Stimulated activated CD4-positive, alpha-beta T cell treated with anti-CD3 and anti-CD28 coated beads, Interleukin-12 subunit alpha, Interleukin-12 subunit beta, amount 100 ng/mL, for 24 hours (primary cell): ENCODE measurements at places on chromosomes 2 and 18.

DNA sequence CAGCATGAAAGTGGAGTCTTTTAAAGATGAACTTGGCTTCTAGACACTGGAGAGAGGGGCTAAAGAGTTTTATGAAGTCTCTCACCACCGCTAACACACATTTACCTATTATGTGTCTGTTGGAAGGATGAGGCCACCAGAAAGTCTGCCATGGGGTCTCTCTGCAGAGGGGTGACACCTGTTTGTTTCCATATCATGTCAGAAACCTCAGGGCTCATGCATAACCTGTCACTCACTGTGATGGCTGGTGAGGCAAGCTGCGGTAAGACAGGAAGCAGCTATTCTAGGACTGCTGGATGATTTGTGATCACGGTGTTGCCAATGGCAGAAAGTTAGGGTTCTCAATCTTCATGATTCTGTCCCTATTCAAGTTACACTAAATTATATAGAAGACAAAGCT is 60.8 kb upstream of the DNMT3A start:
- DNase-seq, result no peak

- no peak for DNase-seq
These were observed 19.3 kb upstream of the SLC4A10 start for GRCh38 chr2:161604901-161605300.

GRCh38 chr2:36360063-36360462 is 4.5 kb downstream of the CRIM1 start:
- no peak for DNase-seq

DNA sequence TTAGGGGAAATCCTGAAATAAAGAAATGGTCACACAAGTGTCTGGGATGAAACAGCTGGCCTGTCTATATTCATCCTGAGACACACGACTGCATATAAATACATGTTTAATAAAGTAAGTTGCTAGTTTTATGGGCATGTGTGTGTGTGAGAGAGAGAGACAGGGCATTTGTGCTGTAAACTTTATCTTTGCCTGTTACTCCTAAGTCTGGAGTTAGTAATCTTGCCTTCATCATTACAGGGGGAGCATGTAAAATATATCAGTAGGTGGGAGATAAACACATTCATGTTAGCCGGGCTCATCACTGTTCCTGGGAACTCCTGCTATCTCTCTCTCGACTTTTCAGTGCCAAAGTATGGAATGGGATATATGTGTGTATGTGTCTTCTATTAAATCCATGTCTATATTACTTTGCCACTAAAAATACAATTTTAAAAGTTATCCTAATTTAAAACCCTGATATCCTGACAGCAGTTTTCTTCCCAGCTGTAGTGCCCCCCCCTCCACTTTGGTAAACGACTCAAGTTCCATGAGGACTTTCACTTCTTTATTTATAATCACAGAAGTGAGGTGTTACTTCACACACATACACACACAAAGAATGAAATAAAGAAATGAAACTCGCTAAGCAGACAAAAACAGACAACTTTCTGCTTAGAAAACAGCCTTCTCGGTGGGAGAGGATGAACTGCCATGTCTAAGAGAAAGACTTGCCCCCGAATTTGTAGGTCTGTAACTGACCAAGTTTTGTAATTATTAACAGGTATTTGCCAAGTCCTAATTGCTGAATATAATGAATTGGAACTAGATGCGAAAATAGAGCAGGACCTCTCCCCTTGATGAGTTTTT is 947 bp downstream of the ZEB2 start:
- no peak for DNase-seq

DNA sequence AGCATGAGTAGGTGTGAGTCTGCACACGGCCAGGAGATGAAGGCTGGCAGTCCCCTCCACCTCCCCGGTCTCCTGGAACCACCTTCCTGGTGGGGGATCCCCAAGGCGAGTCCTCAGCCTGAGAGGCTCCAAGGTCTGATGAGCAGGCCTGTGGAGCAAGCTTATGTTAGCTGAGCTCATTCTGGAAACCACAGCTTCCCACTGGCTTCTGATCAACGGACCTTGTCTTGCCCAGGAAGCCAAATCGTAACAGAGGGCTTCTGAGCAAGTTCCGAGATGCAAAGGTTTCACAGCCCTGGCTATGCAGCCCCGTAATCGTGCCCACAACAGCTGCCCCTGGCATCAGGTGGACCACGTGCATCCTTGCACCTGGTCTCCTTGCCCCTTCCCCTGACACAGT is 28.8 kb upstream of the GPR55 start:
- no peak for DNase-seq

GRCh38 chr18:6266212-6266611 is 148.5 kb downstream of the L3MBTL4 start:
- DNase-seq, result no peak

- DNase-seq, result no peak
These were observed 5.1 kb upstream of the TTR start for GRCh38 chr18:31586616-31587015.

DNA sequence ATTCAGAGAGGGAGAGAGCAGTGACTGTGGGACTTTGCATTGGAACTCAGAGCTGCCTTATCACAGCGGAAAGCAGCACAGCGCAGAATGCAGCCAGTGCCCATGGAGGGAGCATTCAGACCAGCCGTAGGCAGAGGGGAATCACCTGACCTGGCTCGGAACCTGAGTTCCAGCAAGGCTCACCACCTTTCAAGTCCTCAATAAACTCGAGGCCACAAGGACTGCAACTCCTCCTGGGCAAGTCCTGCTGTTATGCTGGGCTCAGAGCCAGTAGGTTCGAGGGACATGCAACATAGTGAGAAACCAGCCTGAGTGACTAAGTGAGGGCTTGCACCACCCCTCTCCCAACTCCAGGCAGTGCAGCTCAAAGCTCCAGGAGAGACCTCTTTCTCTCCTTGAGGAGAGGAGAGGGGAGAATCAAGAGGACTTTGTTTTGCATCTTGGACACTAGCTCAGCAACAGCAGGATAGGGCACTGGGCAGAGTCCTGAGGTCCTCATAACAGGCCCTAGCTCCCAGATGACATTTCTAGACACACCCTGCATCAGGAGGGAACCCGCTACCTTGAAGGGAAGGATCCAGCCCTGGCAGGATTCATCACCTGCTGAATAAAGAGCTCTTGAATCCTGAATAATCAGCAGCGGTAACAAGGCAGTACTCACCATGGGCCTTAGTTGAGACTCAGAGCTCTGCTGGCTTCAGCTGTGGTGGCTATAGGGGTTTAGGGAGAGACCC is 136.8 kb upstream of the OTOS start:
- no peak for DNase-seq

- no peak for DNase-seq
These were observed 78.3 kb upstream of the MBOAT2 start for GRCh38 chr2:9081750-9082149.

GRCh38 chr2:134861173-134861572 is 22.8 kb downstream of the ACMSD start:
- no peak for DNase-seq

- DNase-seq, result no peak
These were observed 1507.2 kb upstream of the PIK3C3 start for GRCh38 chr18:40447820-40448219.

DNA sequence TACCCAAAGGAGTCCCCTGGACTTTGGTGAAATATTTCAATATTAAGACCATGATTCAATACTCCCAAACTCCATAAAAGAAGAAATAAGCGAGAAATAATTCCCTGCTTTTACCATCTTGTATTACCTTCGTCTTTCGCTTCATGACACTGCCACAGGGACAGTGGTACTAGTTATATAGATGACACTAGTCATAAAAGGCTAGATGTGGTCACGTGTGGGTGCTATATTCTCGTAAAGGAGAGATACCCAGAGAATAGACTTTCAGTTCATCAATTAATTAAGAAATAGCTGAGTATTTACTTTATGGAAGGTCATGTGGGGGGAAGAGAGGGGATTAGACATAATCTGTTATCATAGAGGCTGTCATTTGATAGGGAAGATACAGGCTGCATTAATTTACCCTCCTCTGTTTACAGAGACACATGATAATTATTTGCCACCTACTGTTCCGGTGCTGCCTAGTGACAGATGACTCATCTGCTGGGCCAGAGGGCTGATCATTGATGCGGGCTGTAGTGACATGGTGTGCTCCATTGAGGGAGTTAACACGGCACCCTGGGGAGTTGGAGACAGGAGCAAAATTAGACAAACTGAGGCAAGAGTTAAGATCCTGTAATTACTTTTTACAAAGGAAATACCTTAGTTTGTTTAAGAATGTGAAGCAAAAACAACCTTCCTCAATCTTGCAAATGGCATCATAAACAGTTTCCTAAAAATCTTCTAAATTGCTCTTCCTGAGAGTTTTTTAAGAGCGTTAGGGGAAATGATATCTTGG is 78.2 kb upstream of the ITGB6 start:
- DNase-seq, result no peak

DNA sequence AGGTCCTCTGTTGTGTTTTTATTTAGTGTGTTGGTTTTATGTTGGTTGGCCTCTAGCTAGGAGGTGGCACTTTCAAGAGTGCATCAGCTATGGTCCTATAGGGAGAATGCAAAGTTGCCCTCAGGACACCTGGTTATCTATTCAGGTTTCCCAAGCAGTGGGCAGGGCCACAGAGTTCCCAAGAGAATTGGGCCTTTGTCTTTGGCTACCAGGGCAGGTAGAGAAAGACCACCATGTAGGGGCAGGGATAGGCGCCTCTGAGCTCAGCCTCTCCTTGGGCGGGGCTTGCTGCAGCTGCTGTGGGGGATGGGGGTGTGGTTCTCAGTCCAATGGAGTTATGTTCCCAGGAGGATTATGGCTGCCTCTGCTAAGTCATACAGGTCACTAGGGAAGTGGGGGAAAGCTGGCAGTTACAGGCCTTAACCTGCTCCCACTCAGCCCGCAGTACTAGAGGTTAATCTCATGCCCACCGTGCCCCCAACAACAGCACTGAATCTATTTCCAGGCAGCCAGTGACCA is 26.0 kb downstream of the ABCB11 start:
- no peak for DNase-seq

DNA sequence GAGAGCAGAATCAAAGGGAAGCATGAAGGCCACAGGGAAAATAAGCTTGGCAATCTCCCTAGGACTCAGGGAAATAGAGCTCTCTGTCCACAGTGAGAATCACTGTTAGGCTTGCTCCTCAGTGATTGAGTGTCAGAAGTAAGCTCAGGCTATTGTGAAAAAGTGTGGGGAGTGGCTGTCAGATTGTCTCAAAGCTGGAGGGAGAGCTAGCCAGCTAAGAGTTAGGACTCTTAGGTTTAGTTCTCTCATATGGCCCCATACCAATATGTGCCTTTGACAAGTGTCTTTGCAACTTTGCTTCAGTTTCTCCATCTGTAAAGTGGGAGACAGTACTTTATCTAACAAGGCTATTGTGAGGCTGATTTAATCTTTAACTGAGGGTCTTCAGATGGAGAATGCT is 17.2 kb downstream of the EIF4E2 start:
- no peak for DNase-seq

DNA sequence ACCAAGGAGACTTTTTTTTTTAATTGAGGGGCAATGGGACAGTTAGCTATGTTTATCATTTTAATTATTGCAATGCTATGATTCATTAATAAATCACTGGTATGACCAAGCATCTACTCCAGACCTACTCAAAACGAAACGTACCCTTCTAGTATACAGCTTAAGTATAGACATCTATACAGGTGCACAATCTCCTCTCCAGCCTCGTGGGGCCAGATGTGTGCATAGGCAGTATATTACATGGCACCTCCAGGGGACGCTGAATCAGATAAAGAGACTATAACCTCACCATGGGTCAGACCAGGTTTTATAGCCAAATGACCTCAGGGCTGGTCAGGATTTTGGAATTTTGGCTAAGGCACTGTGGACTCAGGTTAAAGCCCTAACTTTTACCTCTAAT is 86.6 kb downstream of the SS18 start:
- no peak for DNase-seq

GRCh38 chr2:160381425-160381951 is 112.1 kb downstream of the RBMS1 start:
- DNase-seq, result no peak

- DNase-seq, result no peak
These were observed 554.4 kb upstream of the LRRTM1 start for GRCh38 chr2:80858965-80859364.

- DNase-seq, result no peak
These were observed 224.9 kb upstream of the EPAS1 start for GRCh38 chr2:46072101-46072820.

DNA sequence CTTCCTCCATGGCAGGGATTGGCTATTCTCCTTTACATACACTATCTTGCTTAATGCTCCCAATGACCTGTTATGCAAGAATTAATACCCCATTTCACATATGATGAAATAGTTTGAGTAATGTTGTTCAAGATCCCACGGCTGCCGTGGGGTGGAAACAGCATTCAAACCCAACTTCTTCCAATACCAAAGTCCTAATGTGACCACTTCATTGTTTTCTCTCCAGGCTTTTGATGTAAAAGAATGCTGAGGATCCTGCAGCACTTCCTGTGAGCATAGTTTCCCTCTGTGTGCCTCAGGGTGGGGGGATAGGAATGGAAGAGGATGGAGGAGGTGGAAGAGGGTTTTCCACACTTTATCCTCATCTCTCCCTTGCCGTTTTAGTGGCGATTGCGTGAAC is 199.4 kb downstream of the IRS1 start:
- DNase-seq, result no peak

DNA sequence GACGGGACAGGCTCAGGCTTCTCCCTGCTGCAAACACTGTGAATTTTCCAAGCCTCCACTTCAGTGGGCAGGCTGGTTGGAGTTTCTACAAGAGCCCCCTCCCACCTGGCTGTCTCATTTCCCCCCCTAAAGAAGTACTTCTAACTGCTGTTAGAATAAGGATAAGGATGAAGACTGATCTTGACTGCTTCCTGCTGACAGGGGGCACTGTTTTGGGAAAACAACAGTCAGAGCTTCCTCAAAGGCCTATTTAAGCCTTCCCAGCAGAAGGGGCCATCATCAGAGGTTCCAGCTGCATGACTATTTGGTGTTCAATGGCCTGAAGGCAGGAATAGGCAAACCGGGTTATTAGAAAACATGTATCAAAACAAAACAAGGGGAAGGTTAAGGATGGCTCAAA is 1162.8 kb downstream of the DSC3 start:
- no peak for DNase-seq

- DNase-seq, result no peak
These were observed 49.9 kb downstream of the MTCL1 start for GRCh38 chr18:8754995-8755960.

DNA sequence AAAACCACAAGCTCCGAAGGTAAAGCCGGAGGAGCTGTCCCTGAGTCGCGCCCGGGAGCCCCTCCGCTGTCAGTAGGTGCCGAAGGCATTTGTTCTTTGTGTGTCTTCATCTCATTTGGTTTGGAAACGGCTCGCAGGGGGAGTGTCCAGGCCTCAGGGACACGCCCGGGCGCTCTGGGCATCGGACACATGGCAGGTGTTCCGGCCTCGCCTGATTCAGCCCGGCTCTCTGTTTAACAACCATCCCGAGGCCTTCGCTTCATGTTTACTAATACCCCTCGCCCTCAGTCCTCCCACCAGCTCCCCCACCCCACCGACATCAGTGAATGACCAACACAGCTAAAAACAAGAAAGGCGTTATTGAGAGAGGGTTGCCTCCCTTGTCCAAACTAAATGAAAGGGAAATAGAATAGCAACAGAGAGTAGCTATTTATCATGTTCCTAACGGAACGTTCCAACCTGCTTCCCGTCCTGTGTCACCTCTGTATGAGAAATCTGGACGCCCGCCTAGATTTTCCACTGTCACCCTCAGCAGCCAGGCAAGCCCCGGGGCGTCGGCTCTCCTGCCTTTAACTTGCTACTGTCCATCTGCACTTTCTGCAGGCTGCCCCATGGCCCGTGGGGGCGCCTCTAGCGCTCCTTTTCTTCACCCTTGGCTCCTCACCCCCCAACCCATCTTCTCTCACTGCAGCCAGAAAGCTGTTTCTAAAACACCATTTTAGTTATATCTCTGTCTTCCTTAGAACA is 73.9 kb downstream of the MYCN start:
- DNase-seq, result no peak
